ENCODE measurements at places on chromosomes 16 and 17. TPM values are rescaled to one million over a fixed set of nuclear protein-coding genes. Genes with fewer than 3 reads are reported as not detected.

QRICH2 gene
- total RNA-seq, result 1.4 TPM

FBXW10 gene
- 1.4 TPM for total RNA-seq

KRTAP3-2 gene
- not detected for total RNA-seq

MEFV gene
- total RNA-seq, result 0.07 TPM

ELMO3 gene
- total RNA-seq, result 1.7 TPM

FBF1 gene
- 7.4 TPM for total RNA-seq
